ENCODE measurements at places on chromosomes 5 and 9.

- no peak for DNase-seq
Measured at GRCh38 chr9:85130260-85130659, 460.7 kb downstream of the NTRK2 start.

- no peak for DNase-seq
Measured at GRCh38 chr5:96288845-96289185, 144.2 kb downstream of the PCSK1 start.

GRCh38 chr5:109701252-109701651, 11.5 kb downstream of the MAN2A1 start:
- DNase-seq: no peak

DNA sequence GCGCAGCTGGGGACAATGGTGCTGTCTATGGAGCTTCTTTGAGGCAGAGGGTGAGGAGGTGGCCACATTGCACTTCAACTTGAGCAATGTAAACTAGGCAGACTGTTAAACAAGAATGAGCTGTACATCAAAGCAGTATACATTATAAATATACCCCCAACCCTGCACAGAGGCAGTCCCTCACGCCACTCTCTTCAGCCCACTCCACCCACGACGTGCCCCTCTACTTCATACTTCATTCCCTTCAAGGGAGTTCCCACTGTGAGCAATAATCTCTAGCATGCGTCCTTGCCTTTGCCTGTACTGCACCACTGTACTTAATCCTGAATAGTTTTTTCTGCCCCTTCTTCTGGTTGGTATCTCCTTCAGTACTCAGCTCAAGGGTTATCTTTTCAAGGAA, 14.4 kb downstream of the TRPM3 start:
- no peak for DNase-seq

DNA sequence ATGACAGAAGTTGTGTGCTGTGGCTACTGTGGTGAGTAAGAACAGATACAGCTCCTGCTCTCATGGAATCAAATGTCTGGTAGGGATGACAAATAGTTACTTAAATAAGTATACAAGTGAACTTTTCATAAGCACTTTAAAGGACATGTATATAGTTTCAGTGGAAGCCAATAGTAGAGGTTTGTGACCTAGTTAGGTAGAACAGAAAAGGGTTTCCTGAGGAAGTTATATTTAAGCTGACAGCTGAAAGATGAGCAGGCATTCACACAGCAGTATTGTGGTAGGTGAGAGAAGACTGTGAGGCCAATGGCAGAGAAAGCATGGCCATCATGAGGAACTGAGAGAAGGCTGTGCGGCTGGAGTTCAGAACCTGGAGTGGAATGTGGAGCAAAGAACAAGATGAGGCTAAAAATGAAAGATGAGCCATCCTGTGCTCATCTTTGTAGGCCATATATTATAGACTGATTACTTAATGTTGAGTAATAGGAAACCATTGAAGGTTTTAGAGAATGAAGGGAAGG, 15.4 kb downstream of the FAM174A start:
- DNase-seq: peak; percentile 13
